Mesothelial cell of epicardium (in vitro differentiated cells): ENCODE measurements at places on chromosomes 11 and 22. TPM values are rescaled to one million over a fixed set of nuclear protein-coding genes. Genes with fewer than 3 reads are reported as not detected.

DNA sequence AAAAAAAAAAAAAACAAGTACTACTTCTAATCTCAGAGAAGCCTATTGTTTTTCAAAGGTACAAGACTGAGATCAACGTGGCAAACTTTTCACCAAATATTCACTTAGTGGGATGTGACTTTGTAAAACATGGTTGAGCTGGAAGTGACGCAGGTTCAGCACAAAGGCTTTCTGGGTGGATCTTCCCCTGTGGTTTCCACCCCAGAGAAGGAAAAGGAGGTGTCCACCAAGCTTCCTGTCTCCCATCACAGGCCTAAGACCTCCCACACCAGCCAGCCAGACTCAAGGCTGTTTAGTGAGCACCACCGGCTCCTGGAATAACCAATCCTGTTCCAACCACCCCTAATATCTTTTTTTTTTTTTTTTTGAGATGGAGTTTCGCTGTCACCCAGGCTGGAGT is 5.7 kb downstream of the TMEM184B start:
- DNase-seq: no peak
- H3K27ac ChIP-seq: no peak overlapping the region
- H3K27me3 ChIP-seq: no peaks in the 10 kb centered on the region
- H3K36me3 ChIP-seq: peaks cover 8% of the 10 kb centered on the region
- H3K4me3 ChIP-seq: no peak overlapping the region
- H3K4me1 ChIP-seq: peaks cover 10% of the 10 kb centered on the region

- H3K27ac ChIP-seq: peak overlapping the region; percentile 92
- DNase-seq: no peak
- H3K4me1 ChIP-seq: peaks cover 20% of the 10 kb centered on the region
- no peak overlapping the region for H3K4me3 ChIP-seq
- H3K27me3 ChIP-seq: no peaks in the 10 kb centered on the region
- H3K36me3 ChIP-seq: peaks cover 31% of the 10 kb centered on the region
These were observed 18.8 kb downstream of the CSNK1E start for GRCh38 chr22:38298312-38299005.

Gene SMTNL1
- total RNA-seq: not detected in 3 replicates

DNA sequence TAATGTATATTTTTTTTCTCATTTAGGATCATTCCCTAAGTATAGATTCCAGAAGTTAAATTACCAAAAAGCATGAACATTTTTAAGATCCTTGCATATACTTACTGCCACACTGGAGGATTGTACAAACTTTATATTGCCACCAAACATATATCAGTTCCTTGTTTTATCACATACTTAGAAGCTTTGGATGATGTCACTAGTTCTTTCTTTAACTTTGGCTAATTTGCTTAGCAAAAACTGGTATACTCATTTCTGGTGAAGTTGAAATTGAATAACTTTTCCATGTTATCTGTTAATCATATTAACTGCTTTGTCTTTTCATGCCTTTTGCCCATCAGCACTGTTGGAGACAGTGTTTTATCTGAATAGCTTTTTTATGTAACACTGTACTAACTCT is 31.6 kb upstream of the PRDM10 start:
- no peak for DNase-seq
- no peaks in the 10 kb centered on the region for H3K36me3 ChIP-seq
- H3K4me3 ChIP-seq: no peak overlapping the region
- no peaks in the 10 kb centered on the region for H3K27me3 ChIP-seq
- H3K4me1 ChIP-seq: peaks cover 8% of the 10 kb centered on the region

Gene GNG3
- 0.60 to 1.5 TPM (median 0.97 TPM) in 3 replicates for total RNA-seq

Gene CARD18
- not detected in 3 replicates for total RNA-seq

- H3K36me3 ChIP-seq: no peaks in the 10 kb centered on the region
- no peak for DNase-seq
- H3K27me3 ChIP-seq: no peaks in the 10 kb centered on the region
- peaks cover 25% of the 10 kb centered on the region for H3K4me1 ChIP-seq
- H3K4me3 ChIP-seq: no peak overlapping the region
- H3K27ac ChIP-seq: no peak overlapping the region
These were observed 69.7 kb downstream of the FANCF start for GRCh38 chr11:22555881-22556280.

DNA sequence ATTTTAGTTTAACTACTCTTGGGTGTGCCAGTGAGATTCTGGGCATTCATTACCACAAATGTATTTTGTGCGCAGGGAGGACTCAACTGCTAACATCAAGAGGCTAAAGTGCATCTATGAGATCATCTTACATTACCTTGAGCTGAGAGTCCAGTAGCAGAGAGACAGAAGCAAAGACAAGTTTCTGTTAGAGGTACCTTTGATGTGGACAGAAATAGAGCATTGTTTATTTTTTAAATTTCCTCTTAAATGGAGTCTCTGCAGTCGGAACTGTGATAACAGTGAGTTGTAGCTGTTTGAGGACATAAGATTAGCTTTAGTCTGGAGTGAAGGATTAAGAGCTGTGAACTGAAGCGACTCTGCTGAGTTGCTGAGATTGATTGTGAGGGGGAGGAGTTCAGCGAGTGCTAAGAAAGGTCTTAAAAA is 297.0 kb downstream of the CADM1 start:
- no peaks in the 10 kb centered on the region for H3K27me3 ChIP-seq
- no peak for DNase-seq
- no peak overlapping the region for H3K4me3 ChIP-seq
- peaks cover 36% of the 10 kb centered on the region for H3K4me1 ChIP-seq
- H3K36me3 ChIP-seq: peaks cover 4% of the 10 kb centered on the region
